ENCODE measurements at places on chromosomes 3 and 15.

- no peak for DNase-seq
These were observed 129.4 kb downstream of the LRIG1 start for GRCh38 chr3:66371432-66371831.

- no peak for DNase-seq
These were observed 373.1 kb upstream of the WNT5A start for GRCh38 chr3:55860049-55860721.

DNA sequence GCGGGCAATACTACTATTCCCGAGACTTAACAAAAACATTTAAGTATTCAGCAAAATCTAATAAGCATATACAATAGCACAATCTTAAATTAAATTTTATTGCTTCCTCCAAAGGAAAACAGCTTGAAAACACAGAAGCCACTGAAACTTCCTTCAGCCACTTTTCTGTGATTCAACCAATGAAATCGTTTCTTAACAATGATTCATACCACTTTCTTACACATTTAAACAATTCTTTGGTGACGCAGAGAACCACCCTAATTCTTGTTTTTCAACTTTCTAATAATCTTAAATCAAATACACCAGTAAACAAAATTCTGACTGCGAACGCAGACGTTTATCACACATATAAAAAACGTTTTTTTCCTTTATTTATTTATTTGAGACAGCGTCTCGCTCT, 4.1 kb downstream of the TJP1 start:
- DNase-seq = no peak

- no peak for DNase-seq
These were observed 175.6 kb downstream of the IL5RA start for GRCh38 chr3:2934541-2934940.

GRCh38 chr3:86653661-86654205, 337.2 kb downstream of the VGLL3 start:
- no peak for DNase-seq

- no peak for DNase-seq
These were observed 75.3 kb upstream of the HRH1 start for GRCh38 chr3:11078826-11079515.

GRCh38 chr3:52289747-52290595, 2.3 kb downstream of the GLYCTK start:
- DNase-seq = no peak

- DNase-seq = no peak
These were observed 69.1 kb upstream of the PROK2 start for GRCh38 chr3:71854096-71854495.

All from stimulated activated CD8-positive, alpha-beta memory T cell treated with anti-CD3 and anti-CD28 coated beads, Interleukin-7, amount 100 ng/mL, for 1 hour (primary cell).